ENCODE measurements at places on chromosomes 5 and 9. TPM values are rescaled to one million over a fixed set of nuclear protein-coding genes. Genes with fewer than 3 reads are reported as not detected.

Gene FAM221B
- polyA plus RNA-seq = not detected

Gene ELOVL7
- polyA plus RNA-seq = 0.01 TPM

Gene CER1
- polyA plus RNA-seq = not detected

Gene TAF11L3
- not detected for polyA plus RNA-seq

Gene IRX1
- polyA plus RNA-seq = not detected

Gene ANXA2R
- 10.4 TPM for polyA plus RNA-seq

Gene NOXA1
- polyA plus RNA-seq = 0.40 TPM

Gene TRMO
- 10.1 TPM for polyA plus RNA-seq

Gene SREK1IP1
- polyA plus RNA-seq = 2.6 TPM

Gene PRUNE2
- polyA plus RNA-seq = 15.8 TPM

Gene RELL2
- polyA plus RNA-seq = 4.8 TPM

Gene SIMC1
- polyA plus RNA-seq = 7.7 TPM

Gene S1PR3
- polyA plus RNA-seq = 12.5 TPM

GRCh38 chr5:168401880-168402279 is 84.4 kb upstream of the RARS1 start:
- no peak for DNase-seq

DNA sequence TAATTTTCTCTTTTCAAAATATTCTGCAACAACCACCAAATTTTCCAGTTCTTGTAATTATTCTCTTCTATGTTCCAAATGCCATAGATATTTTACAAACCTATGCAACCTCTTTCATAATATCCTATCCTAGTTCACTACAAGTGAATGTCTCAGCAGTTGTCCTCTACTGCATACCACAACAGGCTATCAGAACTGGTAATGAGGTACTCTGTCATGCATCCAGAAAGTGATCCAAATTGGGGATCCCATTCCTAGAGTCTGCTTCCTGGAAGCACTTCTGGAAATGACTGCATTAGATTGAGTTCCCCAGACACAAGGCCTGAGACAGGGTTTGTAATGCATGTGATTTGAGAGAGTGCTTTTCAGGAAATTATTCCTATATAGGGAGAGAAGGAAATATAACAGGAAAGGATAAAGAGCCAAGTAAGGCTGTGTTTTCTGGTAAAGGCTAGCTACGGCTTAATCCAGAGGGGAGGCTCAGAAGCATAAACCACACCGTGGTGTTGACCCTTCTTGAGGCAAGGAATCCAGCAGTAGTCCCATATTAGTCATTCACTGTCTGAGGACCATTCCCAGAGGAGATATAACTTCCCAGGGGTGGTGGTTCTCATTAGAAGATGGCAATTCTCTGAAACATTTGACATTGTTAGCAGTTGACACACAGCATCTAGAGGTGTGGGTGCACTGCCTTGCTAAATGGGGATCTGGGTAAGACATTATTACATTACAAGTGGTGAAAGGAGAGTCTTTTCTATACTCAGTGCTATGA is 80.3 kb upstream of the FST start:
- DNase-seq = no peak

DNA sequence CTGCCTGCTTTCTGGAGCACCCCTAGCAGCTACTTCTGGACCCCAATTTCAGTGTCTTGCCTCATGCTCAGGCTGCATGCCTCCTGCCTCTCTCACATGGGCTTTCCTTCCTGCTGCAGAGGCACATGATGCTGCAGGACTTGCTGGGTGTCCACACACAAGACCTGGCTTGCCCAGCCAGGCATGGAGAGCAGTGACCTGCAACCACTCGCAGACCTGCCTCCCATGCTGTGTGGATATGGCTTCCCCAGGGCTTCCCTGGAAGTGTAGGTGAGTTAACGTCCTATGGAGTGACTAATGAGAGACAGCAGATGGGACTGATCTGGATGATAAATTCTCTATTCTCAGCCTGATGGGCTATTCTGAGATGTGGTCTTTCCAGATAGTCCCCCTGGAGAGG is 53.2 kb upstream of the SMIM32 start:
- no peak for DNase-seq

DNA sequence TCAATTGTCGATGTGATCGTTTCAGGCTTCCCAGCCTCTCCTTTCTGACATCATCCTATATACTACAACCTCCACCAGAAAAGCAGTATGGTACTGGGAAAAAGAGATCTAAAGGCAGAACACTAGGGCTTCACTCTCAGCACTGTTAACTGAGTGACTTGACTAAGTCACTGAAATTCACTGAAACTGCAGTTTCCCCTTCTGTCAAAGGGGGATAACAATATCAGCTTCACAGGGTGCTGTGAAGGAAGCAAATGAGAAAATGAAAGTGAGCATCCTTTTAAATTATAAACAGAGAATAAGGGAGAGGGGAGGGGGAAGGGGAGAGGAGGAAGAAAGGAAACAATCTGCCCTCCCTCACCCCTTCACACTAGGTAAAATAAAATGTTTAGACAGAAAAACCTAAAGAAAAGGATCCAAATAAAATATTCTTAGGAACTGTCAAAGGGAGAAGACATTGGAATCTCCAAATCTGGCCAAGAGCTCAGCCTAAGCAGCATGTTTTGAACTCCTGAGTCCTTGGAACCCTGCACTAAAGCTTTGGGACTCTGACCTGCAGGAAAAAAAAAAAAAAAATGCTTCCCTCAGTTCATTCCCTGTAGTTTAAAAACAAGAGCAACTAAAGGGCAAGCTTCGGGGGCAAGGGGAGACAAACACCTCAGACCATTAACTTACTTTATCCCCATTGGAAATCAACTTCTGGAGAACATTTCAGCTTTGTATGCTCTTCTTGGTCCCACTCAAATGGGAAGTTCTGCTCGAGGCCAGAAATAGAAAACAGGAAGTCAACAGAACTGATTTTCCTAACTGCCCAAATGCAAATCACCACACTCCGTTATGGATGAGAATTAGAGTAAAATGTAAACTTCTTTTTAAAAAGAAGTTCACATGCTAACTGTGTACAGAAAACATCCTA is 178.3 kb downstream of the DEPDC1B start:
- DNase-seq = no peak

DNA sequence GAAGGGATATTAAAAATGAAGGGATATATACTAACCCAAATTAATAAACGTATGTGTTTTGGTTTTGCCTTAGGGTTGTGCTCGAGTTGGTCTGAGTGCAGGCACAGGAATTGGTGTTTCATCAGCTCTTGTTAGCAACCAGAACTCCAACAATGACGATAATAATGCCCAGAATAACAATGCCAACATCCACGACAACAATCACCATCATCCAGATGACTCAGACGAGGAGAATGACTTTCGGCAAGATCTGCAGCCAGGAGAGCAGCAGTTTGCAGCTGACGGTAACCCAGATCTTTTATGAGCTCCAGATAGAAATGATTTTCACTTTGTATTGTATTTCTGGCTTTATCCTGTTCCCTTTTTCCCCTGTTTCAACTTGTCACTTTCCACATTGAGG is 33.2 kb downstream of the FBXO38 start:
- DNase-seq = peak; percentile 97

DNA sequence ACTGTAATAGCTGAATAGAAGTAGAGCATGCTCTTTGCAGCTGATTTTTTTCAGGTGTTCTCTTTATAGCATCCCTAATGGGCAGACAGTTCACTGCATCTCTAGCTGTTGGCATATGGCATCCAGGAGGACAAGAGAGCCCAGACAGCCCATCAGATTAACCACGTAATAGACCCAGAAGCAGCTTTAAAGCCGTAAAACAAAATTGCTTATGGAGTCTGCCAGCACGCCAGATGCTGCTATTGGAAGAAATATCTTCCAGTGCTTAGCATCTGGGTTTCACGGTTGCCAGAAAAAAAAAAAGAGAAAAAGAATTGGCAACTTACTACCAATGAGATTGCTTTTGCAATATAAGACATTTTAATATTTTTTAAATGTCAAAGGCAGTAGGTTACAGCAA is 869.4 kb upstream of the NUDT12 start:
- no peak for DNase-seq

DNA sequence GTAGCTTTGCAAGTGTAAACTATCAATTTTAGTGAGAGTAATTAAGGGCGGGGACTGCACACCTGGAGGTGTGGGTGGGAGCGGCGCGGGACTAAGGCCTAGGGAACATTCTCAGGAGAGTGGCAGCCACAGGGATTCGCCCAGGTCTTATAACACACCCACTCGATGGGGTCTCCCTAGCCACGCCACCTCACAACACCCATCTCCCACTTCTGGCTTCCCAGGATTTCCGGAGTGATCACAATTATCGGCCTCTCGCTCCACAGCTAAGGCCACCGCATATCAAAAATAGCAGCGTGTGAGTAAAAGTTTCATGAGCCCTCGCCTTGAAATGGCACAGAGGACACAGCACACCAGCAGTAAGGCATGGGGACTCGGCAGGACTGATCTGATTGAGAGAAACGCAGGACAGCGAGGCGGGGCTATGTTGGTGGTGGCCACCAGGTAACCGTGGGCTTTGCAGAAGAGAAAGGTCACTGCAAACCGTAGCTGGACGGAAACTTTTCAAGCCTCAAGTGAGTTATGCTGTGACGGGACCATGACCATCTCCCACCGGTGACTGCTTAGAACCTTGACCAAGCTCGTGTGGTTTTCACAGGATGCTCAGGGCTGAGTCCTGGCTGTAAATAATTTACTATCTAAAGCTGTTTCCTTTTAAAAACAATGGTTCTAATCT is 1.1 kb upstream of the LPAR1 start:
- DNase-seq = no peak

- DNase-seq = no peak
Observed at GRCh38 chr5:123802298-123802951, 290.4 kb downstream of the CSNK1G3 start.

DNA sequence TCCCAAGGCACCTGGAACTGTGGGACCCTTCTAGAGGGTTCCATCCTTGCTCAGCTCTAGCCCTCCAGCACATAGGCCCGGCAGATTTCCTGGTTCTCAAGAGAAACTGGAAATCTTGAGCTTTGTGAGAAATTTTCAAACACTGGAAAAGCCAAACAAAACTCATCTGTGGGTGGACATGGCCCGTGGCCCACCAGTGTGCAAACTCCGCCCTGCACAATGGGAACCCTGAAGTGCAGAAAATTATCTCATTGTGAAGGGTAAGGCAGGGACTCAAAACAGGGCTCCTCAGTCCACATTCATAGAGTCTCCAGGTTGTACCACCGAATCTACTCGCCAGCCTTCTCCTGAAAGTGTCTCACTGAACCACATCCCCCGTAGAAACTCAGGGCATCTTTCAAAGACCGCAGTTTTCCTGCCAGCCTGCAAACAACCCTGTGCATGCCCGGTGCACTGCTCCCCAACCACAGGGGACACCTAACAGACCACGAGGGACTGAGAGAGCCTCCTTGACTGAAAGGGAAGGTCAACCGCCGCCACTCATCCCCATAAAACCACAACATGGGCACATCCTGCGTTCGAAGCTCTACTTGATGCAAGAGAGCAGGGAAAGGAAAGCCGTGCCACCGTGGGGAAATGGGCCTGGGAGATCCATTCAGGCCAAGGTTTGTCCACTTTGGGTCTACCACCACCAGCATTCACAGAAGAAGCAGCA is 18.1 kb downstream of the ADAMTS2 start:
- no peak for DNase-seq

DNA sequence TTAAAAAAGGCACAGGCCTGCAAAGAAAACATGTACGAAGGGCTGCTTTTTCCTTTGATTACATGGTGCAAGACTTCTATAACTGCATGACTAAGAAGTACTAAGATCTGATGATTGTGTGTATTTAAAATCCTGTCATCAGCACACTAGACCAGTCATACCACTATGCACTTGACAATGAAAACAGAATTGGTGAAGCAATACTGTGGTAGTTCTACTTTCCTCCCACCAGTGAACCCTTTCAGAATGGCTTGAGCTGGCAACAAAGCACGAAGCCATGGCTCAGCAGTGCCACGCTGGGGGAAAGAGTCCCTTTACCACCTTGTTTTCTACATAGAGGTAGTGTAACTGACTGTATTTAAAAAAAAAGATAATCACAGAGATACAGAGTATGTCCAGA is 49.0 kb upstream of the POU5F2 start:
- no peak for DNase-seq

GRCh38 chr9:108963459-108964143 is 29.4 kb downstream of the ABITRAM start:
- peak; percentile 35 for DNase-seq

DNA sequence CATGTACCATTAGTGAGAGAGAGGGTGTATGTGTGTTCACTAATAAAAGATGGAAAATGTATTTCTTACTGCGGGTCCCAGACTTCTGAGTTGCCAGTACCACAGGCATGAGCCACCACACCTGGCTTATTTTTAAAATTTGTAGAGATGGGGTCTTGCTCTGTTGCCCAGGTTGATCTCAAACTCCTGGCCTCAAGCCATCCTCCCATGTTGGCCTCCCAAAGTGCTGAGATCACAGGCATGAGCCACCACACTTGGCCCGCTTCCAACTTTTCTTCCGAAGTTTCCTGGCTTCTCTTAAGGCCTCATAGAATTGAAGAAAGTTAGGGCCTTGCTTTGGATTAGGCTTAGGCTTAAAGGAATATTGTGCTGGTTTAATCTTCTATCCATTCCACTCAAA is 40.4 kb upstream of the F2RL2 start:
- no peak for DNase-seq

- DNase-seq = no peak
Observed at GRCh38 chr5:33270671-33271070, 170.1 kb upstream of the TARS1 start.

- no peak for DNase-seq
Observed at GRCh38 chr5:149387081-149387631, 8.1 kb upstream of the IL17B start.

DNA sequence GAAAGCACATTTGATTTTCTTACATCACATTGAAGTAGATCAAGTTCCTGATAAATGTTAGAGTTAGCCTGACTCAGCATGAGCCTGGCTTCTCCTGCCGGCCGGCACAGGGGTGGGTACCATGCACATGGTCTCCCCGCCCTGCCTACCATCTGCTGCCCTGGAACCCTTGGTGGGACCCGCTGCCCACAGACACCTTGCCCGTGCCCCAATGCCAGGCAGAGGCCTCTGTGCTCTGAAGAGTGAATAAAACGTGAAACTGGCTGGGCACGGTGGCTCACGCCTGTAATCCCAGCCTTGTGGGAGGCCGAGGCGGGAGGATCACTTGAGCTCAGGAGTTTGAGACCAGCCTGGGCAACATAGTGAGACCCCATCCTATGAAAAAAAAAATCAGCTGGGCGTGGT is 17.3 kb downstream of the EXD3 start:
- no peak for DNase-seq

DNA sequence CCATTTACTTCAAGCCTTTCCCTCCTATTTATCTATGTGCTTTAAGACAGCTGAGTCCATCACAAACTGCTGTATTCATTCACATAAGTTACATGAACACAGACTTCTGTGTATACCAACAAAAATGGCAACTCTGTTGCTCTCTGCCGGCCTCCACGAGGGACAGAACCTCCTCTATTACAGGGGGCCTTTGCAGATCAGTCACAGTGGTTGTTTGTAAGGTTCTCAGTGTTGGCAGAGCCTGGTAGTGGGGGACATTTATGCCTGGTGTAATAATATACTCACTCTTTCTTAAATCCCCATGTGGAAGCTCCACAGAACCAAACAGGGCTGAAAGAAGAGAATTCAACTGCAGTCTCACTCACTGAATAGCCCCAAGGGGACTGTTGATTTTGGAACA is 76.5 kb downstream of the SLC1A1 start:
- DNase-seq = no peak

- no peak for DNase-seq
Observed at GRCh38 chr5:173633304-173633703, 16.9 kb upstream of the BOD1 start.

GRCh38 chr5:66475731-66476130 is 120.5 kb upstream of the MAST4 start:
- no peak for DNase-seq

- DNase-seq = no peak
Observed at GRCh38 chr5:175032741-175033151, 308.4 kb downstream of the MSX2 start.
